ENCODE measurements at places on chromosomes 4 and X. TPM values are rescaled to one million over a fixed set of nuclear protein-coding genes. Genes with fewer than 3 reads are reported as not detected.
A peak's percentile ranks its signal among the peaks of the same experiment; 100 is the strongest.

GRCh38 chr4:138021139-138021830 is 220.9 kb downstream of the SLC7A11 start:
- no peak for DNase-seq

- no peak for DNase-seq
Measured at GRCh38 chrX:150664290-150664689, 28.9 kb upstream of the MTMR1 start.

DNA sequence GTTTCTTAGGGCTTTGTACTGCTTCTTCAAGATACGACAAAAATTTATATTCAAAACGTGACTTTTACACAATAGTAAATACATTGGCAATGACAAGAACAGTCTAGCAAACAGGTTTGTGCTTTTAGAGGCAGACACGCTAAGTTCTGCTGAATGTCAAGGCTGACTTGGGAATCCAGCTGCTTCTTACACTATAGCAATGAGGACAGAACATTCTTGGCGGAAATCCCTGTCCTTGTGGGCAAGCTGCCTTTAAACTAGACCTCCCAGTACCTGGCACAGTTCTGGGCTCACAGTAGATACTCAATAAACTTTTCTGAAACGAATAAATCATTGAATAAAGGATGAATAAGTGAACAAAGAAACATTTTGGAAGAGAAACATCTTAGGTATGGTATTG is 148.2 kb downstream of the RASL11B start:
- DNase-seq = no peak

FHDC1 gene
- 0.36 TPM for total RNA-seq

GRCh38 chr4:184937030-184937710 is 81.1 kb upstream of the HELT start:
- no peak for DNase-seq

GRCh38 chr4:86043755-86044592 is 315.9 kb downstream of the MAPK10 start:
- no peak for DNase-seq

GRCh38 chr4:26178854-26179253 is 142.0 kb upstream of the RBPJ start:
- DNase-seq = no peak

DNA sequence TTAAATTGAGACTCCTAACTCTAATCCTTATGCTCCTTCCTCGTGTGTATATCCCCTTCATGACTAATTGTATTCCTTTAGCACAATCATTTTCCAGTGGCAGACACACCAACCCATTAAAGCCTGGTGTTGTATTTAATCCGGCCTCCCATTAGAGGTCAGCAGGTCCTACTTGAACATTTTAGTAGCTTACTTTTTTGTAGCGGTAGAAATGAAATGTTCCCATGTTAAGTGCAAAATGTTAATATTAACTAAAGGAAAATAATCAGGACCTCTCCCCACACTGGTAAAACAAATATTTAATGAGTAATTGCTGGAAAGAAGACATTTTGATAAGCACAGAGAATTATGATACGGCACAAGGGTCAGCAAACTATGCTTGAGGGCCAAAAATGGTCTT is 3.4 kb downstream of the RAB33B start:
- DNase-seq = no peak

DNA sequence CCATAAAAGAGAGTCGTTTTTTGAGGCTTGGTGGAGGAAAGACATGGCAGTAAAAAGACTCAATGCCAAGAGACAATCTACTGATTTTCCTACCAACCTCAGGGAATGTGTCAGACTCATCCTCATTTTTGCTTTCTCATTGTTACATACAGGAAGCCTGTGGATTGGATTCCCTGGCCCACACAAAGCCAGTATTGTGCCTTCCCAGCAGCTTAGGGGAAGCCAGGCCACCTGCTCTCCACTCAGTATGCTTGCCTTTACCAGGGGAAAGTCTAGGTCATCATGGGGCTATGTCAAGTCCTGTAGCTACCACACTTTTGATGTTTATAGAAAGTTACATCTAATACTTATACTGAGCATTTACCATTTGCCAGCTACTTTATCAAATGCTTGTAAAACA is 11.0 kb downstream of the BMX start:
- no peak for DNase-seq

HS3ST1 gene
- total RNA-seq = under 0.01 TPM

- DNase-seq = no peak
Measured at GRCh38 chr4:52894443-52894842, 32.3 kb downstream of the RASL11B start.

DNA sequence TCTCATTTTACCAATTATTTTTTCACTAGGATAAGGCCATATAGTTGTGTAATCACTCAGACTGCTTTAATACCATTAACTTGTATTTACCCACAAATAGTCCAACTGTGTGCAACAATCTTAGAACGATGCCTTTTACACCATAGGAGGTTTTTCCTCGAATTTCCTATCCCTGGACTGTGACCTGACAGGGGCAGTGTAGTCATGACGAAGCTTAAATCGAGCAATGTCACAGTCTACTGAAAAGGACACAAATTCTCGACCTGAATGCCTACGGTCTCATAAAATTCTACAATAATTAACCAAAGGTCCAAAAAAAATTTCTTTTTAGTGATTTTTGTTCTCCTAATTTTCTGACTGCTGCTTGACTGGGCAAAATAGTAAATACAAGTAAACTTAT is 208.9 kb downstream of the ADAMTS3 start:
- DNase-seq = no peak

- DNase-seq = no peak
Measured at GRCh38 chrX:119684916-119685224, 8.1 kb downstream of the SEPTIN6 start.

DNA sequence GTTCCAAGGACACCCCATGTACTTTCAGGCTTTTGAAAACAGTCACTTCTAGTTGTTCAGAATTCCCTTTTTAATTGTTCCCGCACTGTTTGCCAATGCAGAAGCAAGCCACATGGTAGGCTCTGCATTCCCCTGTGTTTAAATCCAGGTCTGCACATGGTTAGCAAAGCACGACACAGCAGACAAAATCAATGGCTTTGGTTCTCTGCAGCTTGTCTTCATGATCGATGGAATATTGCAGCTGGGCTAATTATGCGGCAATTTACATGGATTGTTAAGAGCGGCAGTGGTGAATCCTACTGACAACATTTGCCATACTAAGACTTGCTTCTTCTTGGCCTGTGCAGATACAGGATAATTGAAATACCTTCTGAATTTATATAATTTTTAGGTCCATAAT is 20.6 kb upstream of the INPP4B start:
- DNase-seq = no peak

- no peak for DNase-seq
Measured at GRCh38 chrX:110276778-110277177, 41.1 kb downstream of the AMMECR1 start.

DNA sequence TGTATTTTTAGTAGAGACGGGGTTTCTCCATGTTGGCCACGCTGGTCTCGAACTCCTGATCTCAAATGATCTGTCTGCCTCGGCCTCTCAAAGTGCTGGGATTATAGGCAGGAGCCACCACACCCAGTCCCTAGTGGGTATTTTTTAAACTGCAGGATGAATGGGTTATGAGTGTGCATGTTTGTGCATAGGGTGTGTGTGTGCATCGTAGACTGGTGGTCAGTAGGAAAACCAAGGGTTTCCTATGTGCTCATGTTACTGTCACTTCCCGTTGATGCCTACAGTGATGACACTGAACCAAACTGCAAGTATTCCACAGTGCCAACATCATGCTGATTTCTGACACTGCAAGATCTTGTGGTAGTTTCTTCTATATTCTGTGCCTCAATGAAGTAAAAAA is 41.1 kb downstream of the DDIT4L start:
- DNase-seq = no peak

- DNase-seq = peak; percentile 58
Measured at GRCh38 chr4:120874792-120875774, 47.4 kb downstream of the PRDM5 start.

MAGED4 gene
- total RNA-seq = 58.6 TPM

- peak; percentile 97 for DNase-seq
Measured at GRCh38 chrX:47619486-47620302, at the start of gene SYN1. Gene SYN1 (minus strand): TSS chrX:47619857. CDS start chrX:47619728, 129 bp downstream.

DNA sequence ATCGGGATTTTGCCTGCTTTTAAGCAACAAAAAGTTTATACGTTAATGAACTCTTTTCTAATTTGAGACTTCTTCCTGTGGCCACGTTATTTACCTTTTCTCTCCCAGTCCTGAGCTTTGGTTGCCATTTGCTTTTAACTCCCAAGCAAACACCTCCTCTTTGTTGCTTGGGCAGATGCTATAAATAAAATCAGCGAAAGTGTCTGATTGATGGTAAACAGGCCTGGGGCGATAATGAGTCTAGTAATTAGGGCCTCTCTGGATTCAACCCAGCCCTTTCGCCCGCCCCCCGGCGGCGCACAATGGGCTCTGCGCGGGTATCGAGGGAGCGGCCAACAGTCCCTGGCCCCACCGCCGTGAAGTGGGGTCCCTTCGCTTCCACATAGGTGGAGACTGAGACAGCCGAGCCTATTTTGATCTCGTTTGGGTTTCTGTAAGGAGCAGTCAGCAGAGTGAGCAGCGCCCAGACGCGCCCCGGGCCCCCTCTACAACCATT is 790 bp downstream of the CLGN start:
- DNase-seq = no peak

DNA sequence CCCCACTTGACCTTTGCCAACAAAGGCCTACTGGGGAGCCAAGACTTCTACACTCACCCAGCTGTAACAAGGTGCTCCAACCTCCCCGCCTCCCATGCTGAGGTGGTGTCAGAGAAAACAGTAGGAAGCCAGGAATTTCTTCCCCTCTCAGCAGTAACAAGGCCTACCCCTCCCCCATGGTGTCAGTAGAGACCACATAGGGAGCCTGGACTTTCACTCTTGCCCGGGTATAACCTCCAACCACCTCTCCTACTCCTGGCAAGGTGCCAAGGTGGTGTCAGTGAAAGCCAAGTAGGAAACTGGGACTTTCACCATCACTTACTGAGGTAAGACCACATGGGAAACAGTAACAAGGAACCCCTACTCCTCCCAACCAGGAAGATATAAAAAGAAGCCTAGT is 93.1 kb downstream of the SLC16A2 start:
- DNase-seq = no peak

- no peak for DNase-seq
Measured at GRCh38 chr4:106362086-106362825, 6.3 kb downstream of the GIMD1 start.

DNA sequence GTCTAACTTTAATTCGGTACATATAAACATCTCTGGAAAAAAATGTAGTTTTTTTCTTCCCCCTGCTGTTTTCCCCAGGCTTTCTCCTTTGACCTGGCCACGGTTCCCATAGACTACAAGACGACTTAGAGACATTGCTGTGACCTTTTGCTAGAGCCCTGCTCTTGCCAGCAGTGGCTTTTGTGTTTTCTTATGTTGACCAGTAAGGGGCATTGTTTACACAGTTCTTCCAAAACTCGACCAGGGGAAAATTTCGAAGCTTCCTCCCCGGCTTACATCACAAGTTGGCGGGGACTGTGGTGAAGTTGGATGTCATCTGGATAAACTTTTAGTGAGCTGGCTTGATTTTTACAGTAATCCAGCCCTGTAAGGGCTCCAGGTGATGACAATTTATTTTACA is 9.3 kb downstream of the CCDC160 start:
- no peak for DNase-seq

NSUN7 gene
- total RNA-seq = 0.29 TPM

DNA sequence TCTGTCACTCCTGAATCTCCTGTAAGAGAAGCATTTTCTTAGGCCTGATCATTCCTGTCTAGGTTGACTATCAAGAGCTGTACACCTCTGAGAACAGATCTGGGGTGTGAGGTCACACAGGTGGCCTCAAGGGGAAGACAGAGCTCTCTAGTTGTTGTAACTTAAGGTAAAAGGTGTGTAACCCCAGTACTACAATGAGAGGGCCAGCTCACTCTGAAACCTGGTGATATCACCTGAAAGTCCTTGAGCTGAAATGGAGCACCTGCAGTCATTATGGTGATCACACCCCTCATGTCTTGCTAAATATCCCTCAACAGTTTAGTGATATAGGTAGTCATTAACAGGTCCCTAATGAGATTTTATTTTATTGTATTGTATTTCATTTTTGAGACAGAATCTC is 8.8 kb upstream of the FAM9C start:
- DNase-seq = no peak

DNA sequence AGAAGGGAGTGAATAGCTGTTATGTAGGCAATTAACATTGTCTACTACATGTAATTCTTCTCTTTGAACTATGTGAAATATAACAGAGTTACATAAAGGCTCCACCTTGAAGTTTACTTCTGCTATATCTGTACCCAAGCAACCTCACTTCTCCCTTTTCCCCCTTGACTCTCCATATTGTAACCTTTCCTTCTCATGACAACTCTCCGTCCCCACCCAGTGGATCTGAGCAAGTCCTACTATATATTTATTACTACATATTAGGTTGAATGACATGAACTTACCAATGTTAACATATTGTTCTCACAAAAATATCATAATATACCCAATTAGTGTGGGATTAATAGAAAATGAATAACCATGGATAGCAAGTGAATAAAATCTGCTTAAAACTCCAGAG is 93.2 kb upstream of the ATP8A1 start:
- DNase-seq = no peak

GRCh38 chr4:74369855-74370254 is 4.9 kb downstream of the EREG start:
- DNase-seq = no peak

- DNase-seq = peak; percentile 62
Measured at GRCh38 chr4:102500352-102500695, 835 bp upstream of the NFKB1 start.

- DNase-seq = no peak
Measured at GRCh38 chr4:88911246-88912212, 145.5 kb downstream of the FAM13A start.

GRCh38 chr4:153211986-153212728 is 7.9 kb downstream of the TRIM2 start:
- no peak for DNase-seq

- DNase-seq = no peak
Measured at GRCh38 chrX:24380262-24381187, 20.1 kb downstream of the SUPT20HL1 start.

DNA sequence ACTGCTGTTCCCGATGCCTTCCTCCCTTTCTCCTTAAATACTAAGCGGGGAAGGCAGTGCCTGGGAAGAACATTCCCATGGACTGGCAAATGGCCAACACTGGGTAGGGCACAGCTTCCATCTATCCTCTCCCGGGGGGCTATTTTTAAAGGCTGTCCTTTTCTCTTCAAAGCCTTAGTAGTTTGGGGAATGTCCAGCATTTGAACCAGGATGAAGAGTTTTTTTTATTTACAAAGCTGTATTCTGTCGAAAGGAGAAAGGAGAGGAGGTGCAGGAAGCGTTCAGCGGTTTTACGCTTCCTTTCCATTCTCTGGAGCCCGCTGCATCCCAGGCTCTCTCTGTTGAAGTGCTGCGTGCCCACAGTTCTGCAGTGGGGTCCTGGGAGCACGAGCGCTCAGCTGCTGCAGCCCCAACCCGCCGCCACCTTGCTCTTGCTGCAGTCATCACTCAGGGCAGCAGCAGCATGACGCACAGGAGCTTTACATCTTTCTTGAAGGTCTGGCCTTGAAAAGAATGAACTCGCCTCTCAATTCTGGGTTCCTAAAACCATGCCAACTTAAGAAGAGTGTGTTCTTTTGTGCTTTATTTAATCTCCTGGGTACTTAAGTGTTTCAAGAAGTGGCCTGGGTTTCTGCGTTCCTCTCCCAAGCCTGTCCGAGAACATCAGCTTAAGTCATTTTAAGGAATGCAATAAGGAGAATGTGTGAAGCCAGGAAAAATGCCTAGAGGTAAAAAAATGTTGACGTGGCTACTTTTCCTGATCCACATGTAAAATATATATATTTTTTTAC is 427.2 kb downstream of the MAPK10 start:
- no peak for DNase-seq

- DNase-seq = no peak
Measured at GRCh38 chr4:81424336-81424735, 47.4 kb downstream of the RASGEF1B start.
